ENCODE measurements at places on chromosomes 12 and 14. TPM values are rescaled to one million over a fixed set of nuclear protein-coding genes. Genes with fewer than 3 reads are reported as not detected.

PMEL gene
- total RNA-seq: not detected

PUS1 gene
- 27.8 TPM for total RNA-seq

MANSC1 gene
- 0.16 TPM for total RNA-seq

GLT1D1 gene
- total RNA-seq: 0.14 TPM

AICDA gene
- not detected for total RNA-seq

RALGAPA1 gene
- total RNA-seq: 65.1 TPM

IL22 gene
- total RNA-seq: not detected

ENDOU gene
- not detected for total RNA-seq

CLEC4E gene
- total RNA-seq: not detected

CACNA2D4 gene
- 14.8 TPM for total RNA-seq

- H3K27me3 ChIP-seq: no peaks in the 10 kb centered on the region
- DNase-seq: no peak
- no peaks in the 10 kb centered on the region for H3K36me3 ChIP-seq
- H3K27ac ChIP-seq: peak within 1 kb of the TSS; percentile 50
- peaks cover 18% of the 10 kb centered on the region for H3K4me1 ChIP-seq
Measured at GRCh38 chr12:9732921-9733461, at the start of gene CLECL1. TSS of gene CLECL1 (minus strand) at chr12:9733097.

DNA sequence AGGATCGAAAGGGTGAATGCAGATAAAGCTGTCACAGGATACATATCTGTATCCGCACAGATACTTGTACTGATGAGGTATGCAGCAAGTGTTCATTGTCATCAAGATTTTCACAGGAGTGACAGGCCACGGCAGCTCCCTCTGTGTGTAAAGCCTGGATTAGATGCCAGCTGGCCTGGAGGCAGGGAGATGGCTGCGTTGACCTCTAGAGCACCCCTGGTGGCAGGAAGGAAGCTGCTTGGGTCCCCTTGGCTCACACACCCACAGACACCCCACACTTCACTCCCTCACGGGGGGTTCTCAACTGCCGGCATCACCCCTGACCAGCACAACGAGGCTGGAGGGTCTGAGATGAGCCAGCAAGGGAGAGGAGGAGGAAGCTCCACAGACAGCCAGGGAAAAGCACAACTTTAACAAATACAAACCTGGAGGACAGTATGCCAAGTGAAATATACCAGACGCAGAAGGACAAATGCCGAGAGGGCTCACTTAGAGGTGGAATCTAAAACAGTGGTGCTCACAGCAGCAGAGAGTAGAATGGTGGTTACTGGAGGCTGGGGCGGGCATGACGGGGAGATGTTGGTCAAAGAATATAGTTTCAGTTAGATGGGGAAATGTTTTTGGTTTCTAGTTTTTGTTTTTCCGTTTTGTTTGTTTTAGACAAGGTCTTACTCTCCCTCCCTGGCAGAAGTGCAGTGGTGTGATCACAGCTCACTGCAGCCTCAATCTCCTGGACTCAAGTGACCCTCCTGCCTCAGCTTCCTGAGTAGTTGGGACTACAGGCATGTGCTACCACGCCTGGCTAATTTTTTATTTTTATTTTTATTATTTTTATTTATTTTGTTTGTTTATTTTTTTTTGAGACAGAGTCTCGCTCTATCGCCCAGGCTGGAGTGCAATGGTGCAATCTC, 45.7 kb downstream of the TEAD4 start:
- H3K36me3 ChIP-seq: no peaks in the 10 kb centered on the region
- no peak overlapping the region for H3K4me3 ChIP-seq
- DNase-seq: no peak
- no peak overlapping the region for H3K27ac ChIP-seq

- no peak for DNase-seq
- no peaks in the 10 kb centered on the region for H3K36me3 ChIP-seq
- H3K27me3 ChIP-seq: no peaks in the 10 kb centered on the region
- H3K27ac ChIP-seq: no peak overlapping the region
- H3K4me3 ChIP-seq: no peak overlapping the region
Measured at GRCh38 chr12:41286426-41286825, 98.3 kb downstream of the PDZRN4 start.

- H3K27ac ChIP-seq: no peak overlapping the region
- no peak for DNase-seq
- H3K36me3 ChIP-seq: peaks cover 4% of the 10 kb centered on the region
- H3K4me3 ChIP-seq: no peak overlapping the region
- H3K27me3 ChIP-seq: no peaks in the 10 kb centered on the region
Measured at GRCh38 chr12:121767525-121768016, 25.9 kb downstream of the RHOF start.

DNA sequence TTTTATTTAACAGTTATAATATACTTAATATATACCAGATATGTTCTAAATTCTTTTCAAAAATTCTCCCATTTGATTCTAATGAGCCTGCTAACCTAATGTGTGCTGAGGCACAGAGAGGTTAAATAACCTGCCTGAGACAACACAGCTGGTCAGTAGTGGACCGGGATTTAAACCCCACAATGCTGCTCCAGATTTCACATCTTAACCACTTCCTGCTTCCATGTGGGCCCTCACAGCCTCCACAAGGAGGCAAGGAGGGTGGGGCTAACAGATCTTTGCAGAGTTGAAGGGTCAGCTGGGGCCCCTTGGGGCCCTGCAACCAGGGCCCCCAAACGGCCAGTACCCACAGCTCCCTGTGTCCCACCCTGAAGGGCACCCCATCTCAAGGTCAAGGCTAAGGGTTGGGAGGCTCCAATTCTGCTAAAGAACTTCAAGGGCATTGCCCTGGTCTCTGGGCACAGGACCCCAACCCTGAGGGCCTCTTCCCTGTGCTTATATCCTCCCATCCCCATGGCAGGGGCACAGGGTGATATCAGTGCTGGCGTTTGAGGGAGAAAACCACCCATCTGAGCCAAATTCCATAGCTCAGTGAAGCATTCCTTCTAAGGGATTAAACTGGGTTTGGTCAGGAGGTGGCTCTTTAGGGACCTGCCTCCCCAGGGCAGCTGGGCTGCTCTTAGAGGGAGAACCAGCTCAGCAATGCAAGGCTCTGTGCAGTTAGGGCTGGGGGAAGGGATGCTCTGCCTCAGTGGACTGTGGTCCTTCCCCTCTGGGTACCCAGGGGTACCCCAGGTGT, 2.2 kb downstream of the KRT80 start:
- no peak overlapping the region for H3K27ac ChIP-seq
- no peak for DNase-seq
- H3K4me1 ChIP-seq: no peaks in the 10 kb centered on the region
- no peak overlapping the region for H3K4me3 ChIP-seq
- peaks cover 21% of the 10 kb centered on the region for H3K27me3 ChIP-seq

- H3K27me3 ChIP-seq: no peaks in the 10 kb centered on the region
- no peak for DNase-seq
- no peaks in the 10 kb centered on the region for H3K4me1 ChIP-seq
- H3K27ac ChIP-seq: no peak overlapping the region
- H3K4me3 ChIP-seq: no peak overlapping the region
- peaks cover 88% of the 10 kb centered on the region for H3K36me3 ChIP-seq
Measured at GRCh38 chr12:123614531-123614930, 12.6 kb downstream of the DDX55 start.

- H3K4me1 ChIP-seq: no peaks in the 10 kb centered on the region
- H3K27me3 ChIP-seq: peaks cover 11% of the 10 kb centered on the region
Measured at GRCh38 chr12:2383325-2384028, 330.7 kb downstream of the CACNA1C start.

- no peaks in the 10 kb centered on the region for H3K27me3 ChIP-seq
- no peak overlapping the region for H3K27ac ChIP-seq
- H3K4me1 ChIP-seq: no peaks in the 10 kb centered on the region
- peaks cover 5% of the 10 kb centered on the region for H3K36me3 ChIP-seq
- no peak overlapping the region for H3K4me3 ChIP-seq
- no peak for DNase-seq
Measured at GRCh38 chr14:101861464-101861863, 100.0 kb downstream of the PPP2R5C start.

DNA sequence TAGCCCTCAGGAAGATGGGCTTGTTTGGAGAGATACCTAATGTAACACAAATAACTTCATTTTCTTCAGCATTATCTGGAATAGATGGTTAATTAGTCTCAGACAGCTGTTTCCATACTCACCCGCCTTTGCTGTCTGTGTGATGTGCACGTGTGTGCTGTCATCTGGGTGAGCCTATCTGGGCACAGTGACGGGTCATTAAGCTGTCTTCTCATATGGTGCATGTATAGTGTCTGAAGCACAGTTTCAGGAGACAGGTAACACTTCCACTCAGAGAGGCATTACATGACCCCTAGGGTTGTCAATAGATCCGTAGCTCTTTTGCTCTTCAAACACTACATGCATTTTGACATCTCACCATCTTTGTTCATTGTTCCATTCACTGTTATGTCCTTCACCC, 493.3 kb downstream of the APAF1 start:
- H3K27ac ChIP-seq: no peak overlapping the region
- DNase-seq: no peak
- no peak overlapping the region for H3K4me3 ChIP-seq

- H3K4me1 ChIP-seq: no peaks in the 10 kb centered on the region
- peaks cover 4% of the 10 kb centered on the region for H3K27me3 ChIP-seq
- H3K4me3 ChIP-seq: no peak overlapping the region
- H3K36me3 ChIP-seq: no peaks in the 10 kb centered on the region
- no peak for DNase-seq
Measured at GRCh38 chr12:12918781-12919389, 27.5 kb downstream of the GPRC5A start.

DNA sequence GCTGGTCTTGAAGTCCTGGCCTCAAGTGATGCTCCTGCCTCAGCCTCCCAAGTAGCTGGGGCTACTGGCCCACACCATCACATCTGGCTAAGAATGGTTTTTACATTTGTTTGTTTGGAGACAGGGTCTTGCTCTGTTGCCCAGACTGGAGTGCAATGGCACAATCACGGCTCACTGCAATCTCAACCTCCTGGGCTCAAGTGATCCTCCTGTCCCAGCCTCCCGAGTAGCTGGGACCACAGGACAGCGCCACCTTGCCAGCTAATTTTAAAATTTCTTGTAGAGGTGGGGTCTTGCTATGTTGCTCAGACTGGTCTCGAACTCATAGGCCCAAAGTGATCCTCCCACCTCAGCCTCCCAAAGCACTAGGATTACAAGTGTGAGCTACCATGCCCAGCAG, 28.6 kb upstream of the TSPAN9 start:
- no peaks in the 10 kb centered on the region for H3K36me3 ChIP-seq
- no peak overlapping the region for H3K4me3 ChIP-seq
- no peaks in the 10 kb centered on the region for H3K27me3 ChIP-seq
- no peak for DNase-seq

- H3K4me1 ChIP-seq: no peaks in the 10 kb centered on the region
- H3K36me3 ChIP-seq: no peaks in the 10 kb centered on the region
- DNase-seq: no peak
- H3K27me3 ChIP-seq: no peaks in the 10 kb centered on the region
- H3K27ac ChIP-seq: no peak overlapping the region
- H3K4me3 ChIP-seq: no peak overlapping the region
Measured at GRCh38 chr12:80593766-80594165, 113.7 kb upstream of the MYF6 start.

GRCh38 chr12:5379749-5380496, 52.0 kb upstream of the NTF3 start:
- no peaks in the 10 kb centered on the region for H3K36me3 ChIP-seq
- H3K27ac ChIP-seq: no peak overlapping the region
- H3K27me3 ChIP-seq: no peaks in the 10 kb centered on the region
- DNase-seq: no peak
- H3K4me1 ChIP-seq: no peaks in the 10 kb centered on the region

DNA sequence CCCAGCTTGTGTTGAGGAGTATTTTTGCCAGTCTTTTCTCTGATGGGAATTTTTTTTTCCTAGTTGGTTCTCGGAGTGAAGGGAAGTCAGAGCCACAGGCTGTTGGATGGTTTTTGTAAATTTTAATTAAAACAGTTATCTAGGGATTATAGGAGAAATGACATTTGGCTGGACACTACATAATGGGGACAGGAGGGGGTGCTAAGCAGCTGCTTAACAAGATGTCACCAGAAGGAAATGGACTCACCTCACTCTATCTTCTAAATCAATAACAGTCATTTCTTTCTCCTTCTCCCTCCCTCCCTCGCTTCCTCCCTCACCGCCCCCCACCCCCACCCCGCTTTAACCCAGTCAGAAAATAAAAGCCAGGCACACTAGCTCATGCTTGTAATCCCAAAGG, 93.4 kb upstream of the TMEM233 start:
- H3K36me3 ChIP-seq: no peaks in the 10 kb centered on the region
- no peaks in the 10 kb centered on the region for H3K4me1 ChIP-seq
- H3K27me3 ChIP-seq: peaks cover 4% of the 10 kb centered on the region
- H3K4me3 ChIP-seq: no peak overlapping the region
- DNase-seq: no peak

DNA sequence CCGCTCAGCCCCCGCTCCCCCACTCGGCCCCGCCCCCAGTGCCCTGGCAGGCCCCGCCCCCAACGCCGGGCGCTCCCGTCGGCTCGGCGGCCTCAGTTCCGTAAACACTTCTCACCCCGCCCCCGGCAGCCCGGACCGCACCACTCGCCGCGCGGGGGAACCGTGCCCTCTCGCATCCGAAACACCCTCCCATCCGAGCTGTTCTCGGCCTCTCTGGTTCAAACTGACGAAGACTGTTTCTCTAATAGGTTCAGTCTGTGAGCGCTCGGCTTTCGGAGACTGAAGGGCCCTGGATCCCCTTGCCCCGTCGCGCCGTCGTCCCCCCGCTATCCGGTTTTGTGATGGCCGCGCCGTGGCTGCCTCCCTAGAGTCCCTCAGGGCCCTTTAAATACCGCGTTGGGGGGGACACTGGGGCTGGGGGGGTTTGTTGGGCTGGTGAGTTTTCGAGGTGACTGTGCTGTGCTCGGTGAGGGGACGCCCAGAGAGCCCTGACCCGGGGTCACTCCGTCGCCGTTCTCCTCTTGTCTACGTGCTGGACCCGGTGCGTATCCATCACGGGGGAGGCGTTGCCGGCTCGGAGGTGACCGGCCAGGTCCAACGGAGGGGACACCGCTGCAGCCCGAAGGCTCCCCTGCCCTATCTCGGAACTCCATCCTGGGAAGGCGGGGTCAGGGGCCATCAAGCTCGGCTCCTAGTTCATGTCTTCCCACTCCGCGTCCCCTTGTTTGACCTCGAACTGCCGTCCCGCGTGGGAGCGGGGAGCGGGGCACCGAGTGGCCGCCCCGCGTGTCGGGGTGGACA, at the start of gene TCP11L2:
Gene TCP11L2, plus strand, starts transcription at position 333 of the 801 bp plus-strand sequence. CDS start 8,343 bp downstream, outside the sequence.
- no peaks in the 10 kb centered on the region for H3K27me3 ChIP-seq
- peak within 1 kb of the TSS; percentile 97 for H3K4me3 ChIP-seq
- peak; percentile 89 for DNase-seq
- no peaks in the 10 kb centered on the region for H3K36me3 ChIP-seq
- H3K27ac ChIP-seq: peak within 1 kb of the TSS; percentile 100

DNA sequence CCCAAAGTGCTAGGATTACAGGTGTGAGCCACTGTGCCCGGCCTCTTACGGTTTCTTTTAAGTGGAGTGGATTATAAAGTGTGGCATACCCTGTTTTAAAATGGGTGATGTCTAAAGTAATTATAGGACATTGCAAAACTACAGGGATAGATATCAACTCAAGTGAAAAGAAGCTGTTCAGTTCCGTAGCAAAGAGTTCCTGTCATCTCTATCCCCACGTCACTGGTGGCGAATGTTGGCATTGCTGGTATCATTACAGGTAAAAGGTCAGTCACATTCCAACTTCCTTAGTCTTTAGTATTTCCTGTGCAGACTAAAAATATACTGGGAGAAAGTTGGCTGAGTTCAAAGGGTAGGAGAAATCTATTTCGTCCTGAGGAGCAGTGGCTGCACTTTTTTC, 95.6 kb upstream of the SLC38A2 start:
- no peaks in the 10 kb centered on the region for H3K36me3 ChIP-seq
- H3K4me1 ChIP-seq: peaks cover 5% of the 10 kb centered on the region
- H3K4me3 ChIP-seq: no peak overlapping the region

- peaks cover 3% of the 10 kb centered on the region for H3K36me3 ChIP-seq
- H3K27ac ChIP-seq: no peak overlapping the region
- DNase-seq: no peak
- peaks cover 11% of the 10 kb centered on the region for H3K4me1 ChIP-seq
- H3K27me3 ChIP-seq: no peaks in the 10 kb centered on the region
Measured at GRCh38 chr12:119666900-119667576, 895 bp upstream of the PRKAB1 start.

All from T-cell (primary cell).